ENCODE measurements at places on chromosomes 16 and 17. TPM values are rescaled to one million over a fixed set of nuclear protein-coding genes. Genes with fewer than 3 reads are reported as not detected.

Gene KRT33B
- not detected for total RNA-seq

Gene SDR42E1
- total RNA-seq = 0.58 TPM

Gene TBC1D3B
- total RNA-seq = 1.5 TPM

DNA sequence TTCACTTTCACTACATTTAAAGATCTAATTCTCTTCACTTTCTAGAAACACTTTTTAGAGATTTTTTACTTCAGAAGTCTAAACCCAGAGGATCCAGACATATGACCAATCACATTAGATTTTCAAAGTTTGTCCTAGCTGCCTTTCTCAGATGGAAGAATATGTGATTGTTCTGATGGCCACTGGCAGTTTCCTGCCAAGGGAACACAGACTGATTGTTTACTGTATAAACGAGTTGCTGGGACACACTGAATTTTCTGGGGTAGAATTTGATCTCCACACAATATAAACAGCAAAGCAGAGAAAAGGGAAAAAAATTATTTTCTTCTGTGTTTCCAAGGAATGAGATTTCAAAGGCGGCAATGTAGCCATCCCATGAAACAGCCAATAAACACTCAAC, 480.0 kb downstream of the TOX3 start:
- peaks cover 31% of the 10 kb centered on the region for H3K4me1 ChIP-seq
- no peak for DNase-seq
- H3K36me3 ChIP-seq = no peaks in the 10 kb centered on the region

GRCh38 chr17:30393491-30393890, 14.8 kb downstream of the CPD start:
- H3K27me3 ChIP-seq = no peaks in the 10 kb centered on the region
- peak overlapping the region; percentile 68 for H3K27ac ChIP-seq
- peaks cover 11% of the 10 kb centered on the region for H3K4me1 ChIP-seq
- no peak for DNase-seq
- no peak overlapping the region for H3K4me3 ChIP-seq

DNA sequence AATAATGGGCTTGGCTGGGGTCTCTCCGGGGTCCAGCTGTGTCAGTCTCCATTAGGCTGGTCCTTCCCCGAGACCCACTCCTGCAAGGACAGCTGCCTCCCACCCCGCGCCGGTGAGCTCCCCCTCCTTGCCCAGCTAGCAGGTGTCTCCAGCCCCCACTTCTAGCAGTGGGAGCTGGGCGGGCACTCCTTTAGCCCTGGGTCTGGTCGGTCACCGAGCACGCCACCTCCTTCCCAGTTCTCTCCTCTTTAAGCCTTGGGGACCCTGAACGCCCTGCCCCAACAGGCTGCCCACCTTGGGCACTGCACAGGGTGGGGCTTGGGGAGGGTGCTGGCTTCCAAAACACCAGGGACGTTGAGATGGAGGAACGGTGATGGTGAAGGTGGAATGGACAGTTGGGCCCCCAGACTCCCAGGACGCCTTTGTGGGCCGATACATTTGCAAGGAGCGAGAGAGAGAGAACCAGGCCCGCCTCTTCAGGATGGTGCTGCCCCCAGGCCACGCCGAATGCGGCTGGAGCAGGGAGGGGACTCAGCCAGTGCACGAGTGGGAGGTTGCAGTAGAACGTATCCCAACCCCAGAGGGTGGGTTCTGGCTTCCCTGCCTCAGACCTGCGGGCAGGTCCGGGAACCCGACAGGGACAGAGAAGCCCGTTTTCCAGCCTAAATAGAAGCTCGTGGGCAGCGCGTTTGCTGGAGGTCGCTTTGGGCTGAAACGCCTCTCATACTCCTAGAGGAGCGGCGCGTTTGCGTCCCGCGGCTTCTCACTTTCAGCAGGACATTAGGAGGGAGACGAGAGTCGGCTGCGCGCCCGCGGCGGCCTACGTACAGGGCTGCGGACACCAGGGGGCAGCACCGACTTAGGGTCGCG, 10.7 kb downstream of the TBX2 start:
- peak overlapping the region; percentile 75 for H3K4me3 ChIP-seq
- peaks cover 4% of the 10 kb centered on the region for H3K36me3 ChIP-seq
- H3K27ac ChIP-seq = peak overlapping the region; percentile 93
- H3K4me1 ChIP-seq = peaks cover 64% of the 10 kb centered on the region
- DNase-seq = peak; percentile 70
- peaks cover 92% of the 10 kb centered on the region for H3K27me3 ChIP-seq

DNA sequence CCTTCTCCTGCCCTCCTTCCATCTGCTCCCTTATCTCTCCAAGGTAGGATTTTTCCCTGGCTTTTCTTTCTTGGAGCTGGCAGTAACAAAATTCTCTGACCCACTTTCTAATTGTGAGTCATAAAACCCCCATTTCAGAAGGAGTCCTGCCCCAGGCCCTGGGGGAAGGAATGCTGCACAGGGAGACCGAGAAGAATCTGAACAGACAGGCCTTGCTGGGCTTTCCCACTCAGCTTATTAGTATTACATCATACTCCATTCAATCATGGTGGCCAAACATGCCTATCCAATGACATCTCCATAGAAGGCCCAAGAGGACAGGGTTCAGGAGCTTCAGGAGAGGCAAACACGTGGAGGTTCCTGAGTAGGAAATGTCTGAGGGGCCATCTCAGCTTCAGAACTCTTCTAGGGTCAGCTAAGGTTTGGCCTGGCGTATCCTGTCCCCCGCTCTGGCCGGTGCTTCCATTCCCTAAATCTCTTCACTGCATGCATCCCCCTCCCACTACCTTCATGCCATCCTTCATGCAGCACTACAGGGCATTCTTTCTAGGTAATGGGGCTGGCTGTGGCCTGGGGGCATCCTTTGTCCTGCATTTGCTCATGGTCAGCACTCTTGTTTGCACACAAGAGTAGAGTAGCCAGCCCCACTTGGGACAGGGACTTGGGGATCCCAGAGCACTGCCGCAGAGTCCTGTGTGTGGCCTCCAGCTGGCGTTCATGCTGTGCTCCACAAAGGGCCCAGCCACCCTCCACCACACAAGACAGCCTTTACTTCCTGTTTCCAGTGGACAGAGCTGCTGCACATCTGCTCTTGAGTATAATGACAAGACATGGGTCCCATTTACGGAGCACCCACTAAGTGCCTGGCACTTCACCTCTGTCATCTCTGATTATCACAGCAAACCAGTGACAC, 8.2 kb downstream of the SLC6A2 start:
- no peaks in the 10 kb centered on the region for H3K36me3 ChIP-seq
- peaks cover 4% of the 10 kb centered on the region for H3K27me3 ChIP-seq
- no peak for DNase-seq

GRCh38 chr16:74695450-74696422, 4.9 kb downstream of the MLKL start:
- no peaks in the 10 kb centered on the region for H3K27me3 ChIP-seq
- peaks cover 8% of the 10 kb centered on the region for H3K4me1 ChIP-seq
- H3K4me3 ChIP-seq = peak overlapping the region; percentile 39
- DNase-seq = peak; percentile 80

DNA sequence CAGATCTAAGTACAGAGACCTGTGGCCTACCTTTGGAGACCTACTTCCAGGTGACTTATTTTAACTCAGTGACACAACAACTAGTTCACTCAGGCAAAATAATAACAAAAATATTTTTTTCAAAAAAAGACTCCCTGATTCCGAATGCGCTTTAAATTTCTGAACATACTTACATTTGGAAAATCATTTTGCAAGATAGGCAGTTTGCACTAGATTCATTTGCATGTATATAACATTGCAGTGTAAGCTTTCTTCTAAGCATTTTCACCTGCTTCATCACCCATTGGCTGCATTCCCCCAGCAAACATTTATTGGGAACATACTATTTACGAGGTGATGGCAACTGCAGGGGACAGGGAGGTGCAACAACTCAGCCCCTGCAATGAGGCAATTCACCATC, 166.8 kb downstream of the GRIN2A start:
- H3K4me1 ChIP-seq = no peaks in the 10 kb centered on the region
- DNase-seq = no peak
- H3K27ac ChIP-seq = no peak overlapping the region
- peaks cover 5% of the 10 kb centered on the region for H3K27me3 ChIP-seq
- H3K36me3 ChIP-seq = no peaks in the 10 kb centered on the region
